Glomerular endothelial cell (primary cell): ENCODE measurements at places on chromosomes 2 and 18. TPM values are rescaled to one million over a fixed set of nuclear protein-coding genes. Genes with fewer than 3 reads are reported as not detected.

- DNase-seq, result no peak
Observed at GRCh38 chr2:118274841-118275510, 186.7 kb downstream of the INSIG2 start.

GRCh38 chr2:39666491-39667101 lies 879 bp downstream of the TMEM178A start:
- no peak for DNase-seq

DYSF gene
- 300 and 435 TPM in 2 replicates for total RNA-seq

UGT1A4 gene
- total RNA-seq, result 0.12 TPM in 1 of 2 replicates, not detected in the other

ADD2 gene
- total RNA-seq, result 0.47 and 0.68 TPM in 2 replicates

ZBTB7C gene
- total RNA-seq, result 0.06 and 0.34 TPM in 2 replicates
